Activated CD8-positive, alpha-beta memory T cell treated with anti-CD3 and anti-CD28 coated beads for 48 hours (primary cell): ENCODE measurements at places on chromosomes 16 and 17.

GRCh38 chr17:29592850-29593551 is at the start of gene ANKRD13B:
TSS of gene ANKRD13B (plus strand) at chr17:29593132. CDS start at chr17:29593622, 490 bp downstream.
- no peak for DNase-seq

GRCh38 chr17:75061618-75062017 is 14.6 kb downstream of the KCTD2 start:
- DNase-seq = no peak

DNA sequence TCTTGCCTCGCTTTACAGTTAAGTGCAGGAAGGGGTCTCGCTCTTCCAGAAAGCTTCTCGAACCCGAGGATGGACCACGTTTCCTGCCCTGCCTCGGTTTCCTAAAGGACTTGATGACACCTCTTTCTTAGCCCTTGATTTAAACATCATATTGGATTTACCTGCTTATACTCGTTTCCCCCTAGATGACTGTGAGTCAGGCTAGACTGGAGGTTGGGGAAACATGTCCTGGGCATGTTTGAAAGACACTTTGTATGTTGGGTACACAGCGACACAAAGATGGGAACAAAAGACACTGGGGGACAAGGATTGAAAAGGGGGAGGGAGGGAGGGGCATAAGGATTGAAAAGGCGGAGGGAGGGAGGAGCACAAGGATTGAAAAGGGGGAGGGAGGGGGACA is 30.0 kb downstream of the SDK2 start:
- no peak for DNase-seq

- no peak for DNase-seq
These were observed 30.6 kb downstream of the CHD9 start for GRCh38 chr16:53085369-53085843.

DNA sequence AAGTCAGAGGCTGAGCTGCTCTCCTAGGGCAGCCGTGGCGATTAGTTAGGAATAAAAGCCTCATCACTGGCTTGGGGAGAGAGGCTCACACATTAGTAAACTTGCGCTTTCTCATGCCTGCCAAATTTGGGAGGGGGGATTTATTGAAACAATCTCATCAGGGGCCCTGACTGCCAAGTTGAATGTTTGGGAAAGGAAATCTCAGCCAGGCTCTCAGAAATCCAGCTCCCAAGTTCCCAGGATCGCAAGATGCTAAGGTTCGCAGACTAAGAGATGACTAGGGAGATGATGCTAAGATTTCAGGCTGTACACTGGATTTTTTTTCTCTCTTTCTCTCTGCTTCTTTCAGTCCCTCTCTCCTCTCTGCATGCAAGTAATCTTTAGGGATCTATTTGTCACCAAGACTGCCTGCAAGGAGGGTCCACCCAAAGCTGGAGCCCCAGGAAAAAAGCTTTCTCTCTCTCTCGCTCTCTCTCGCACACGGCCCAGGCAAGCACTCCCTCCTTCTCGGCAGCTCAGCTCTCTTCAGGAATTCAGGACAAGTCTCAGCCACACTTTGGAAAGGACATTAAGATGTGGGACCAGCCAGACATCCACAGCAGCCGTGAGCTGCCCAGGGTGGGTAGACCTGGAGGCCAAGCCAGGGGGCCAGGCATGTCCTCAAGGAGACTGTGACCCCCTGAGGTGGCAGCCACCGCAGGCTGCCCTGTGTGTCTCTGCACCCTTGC is 1.4 kb downstream of the GPR139 start:
- DNase-seq = no peak

DNA sequence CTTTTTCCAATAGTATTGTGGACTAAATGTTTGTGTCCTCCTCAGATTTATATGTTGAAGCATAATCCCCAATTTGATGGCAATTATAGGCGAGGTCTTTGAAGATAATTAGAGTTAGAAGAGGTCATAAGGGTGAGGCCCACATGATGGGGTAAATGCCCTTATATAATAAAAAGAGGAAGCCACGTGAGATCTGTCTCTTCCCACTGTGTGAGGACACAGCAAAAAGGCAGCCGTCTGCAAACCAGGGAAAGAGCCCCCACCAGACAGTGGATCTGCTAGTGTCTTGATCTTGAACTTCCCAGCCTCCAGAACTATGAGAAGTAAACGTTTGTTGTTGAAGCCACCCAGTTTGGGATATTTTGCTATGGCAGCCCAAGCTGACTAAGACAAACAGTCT is 76.0 kb downstream of the LYRM1 start:
- DNase-seq = no peak

DNA sequence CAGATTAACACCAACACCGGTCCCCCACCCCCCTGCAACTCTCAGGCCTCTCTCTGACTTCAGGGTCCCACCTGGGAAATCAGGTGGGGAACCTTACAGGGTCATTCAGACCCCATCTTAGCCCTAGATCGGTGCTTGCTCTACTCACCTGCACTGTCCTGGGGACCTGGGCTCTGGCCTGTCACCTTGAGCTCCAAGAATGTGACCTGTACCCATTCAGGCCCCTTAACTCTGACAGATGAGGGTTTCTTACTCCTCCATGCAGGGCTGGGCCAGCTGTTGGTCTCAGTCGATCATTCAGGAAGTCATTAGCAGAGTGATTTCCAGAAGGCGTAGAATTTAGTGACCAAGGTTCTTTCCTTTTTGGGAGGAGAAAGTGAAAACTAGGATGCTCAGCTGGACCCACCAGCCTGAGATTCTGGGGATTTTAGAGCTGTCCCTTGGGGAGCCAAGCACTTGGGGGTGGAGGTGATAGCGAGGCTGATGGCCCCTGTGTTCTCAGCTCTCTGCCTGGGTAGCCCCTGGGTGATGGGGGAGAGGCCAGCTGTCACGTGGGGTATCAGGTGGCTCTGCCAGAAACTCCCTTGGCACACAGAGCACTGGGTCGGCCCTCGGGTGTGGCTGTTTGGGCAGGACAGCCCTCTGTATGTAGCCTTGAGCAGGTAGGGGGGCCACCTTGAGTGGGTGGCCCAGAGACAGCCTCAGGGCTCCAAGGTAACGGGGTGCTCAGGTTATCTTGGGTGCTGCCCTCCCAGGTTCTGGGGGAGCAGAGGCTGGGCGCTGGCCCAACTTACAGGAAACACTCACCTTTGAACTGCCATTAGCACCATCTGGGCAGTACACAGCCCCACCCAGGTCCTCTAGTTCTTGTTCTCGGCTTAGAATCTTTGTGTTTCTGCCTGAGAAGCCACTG is 724 bp downstream of the MVP start:
- DNase-seq = no peak

- DNase-seq = no peak
These were observed 189.7 kb downstream of the TMEM132E start for GRCh38 chr17:34769049-34769448.

- DNase-seq = no peak
These were observed 20.7 kb upstream of the MRTFB start for GRCh38 chr16:14050291-14051027.

- DNase-seq = peak; percentile 50
These were observed 34.7 kb downstream of the SBK1 start for GRCh38 chr16:28326881-28327610.

- no peak for DNase-seq
These were observed 2.9 kb downstream of the TMEM235 start for GRCh38 chr17:78234261-78234865.

- no peak for DNase-seq
These were observed 336 bp upstream of the BMERB1 start for GRCh38 chr16:15434079-15434424.

GRCh38 chr17:64180089-64181073 is 50.4 kb upstream of the ERN1 start:
- DNase-seq = no peak

- no peak for DNase-seq
These were observed 38.2 kb downstream of the COPRS start for GRCh38 chr17:31820691-31821435.

- DNase-seq = no peak
These were observed 42.0 kb upstream of the ACSF3 start for GRCh38 chr16:89051521-89052166.

GRCh38 chr17:82088838-82089722 is 9.0 kb downstream of the FASN start:
- no peak for DNase-seq

GRCh38 chr16:57146040-57146647 is 39.7 kb downstream of the PSME3IP1 start:
- DNase-seq = no peak
